ENCODE measurements at places on chromosomes 12 and 14. TPM values are rescaled to one million over a fixed set of nuclear protein-coding genes. Genes with fewer than 3 reads are reported as not detected.

GRCh38 chr14:100108042-100108825 is 43.0 kb downstream of the EVL start:
- H3K27me3 ChIP-seq: no peaks in the 10 kb centered on the region
- H3K4me3 ChIP-seq: no peak overlapping the region
- H3K27ac ChIP-seq: no peak overlapping the region
- peaks cover 3% of the 10 kb centered on the region for H3K4me1 ChIP-seq
- DNase-seq: peak; percentile 90

Gene CEBPE
- 0.11 TPM for total RNA-seq

DNA sequence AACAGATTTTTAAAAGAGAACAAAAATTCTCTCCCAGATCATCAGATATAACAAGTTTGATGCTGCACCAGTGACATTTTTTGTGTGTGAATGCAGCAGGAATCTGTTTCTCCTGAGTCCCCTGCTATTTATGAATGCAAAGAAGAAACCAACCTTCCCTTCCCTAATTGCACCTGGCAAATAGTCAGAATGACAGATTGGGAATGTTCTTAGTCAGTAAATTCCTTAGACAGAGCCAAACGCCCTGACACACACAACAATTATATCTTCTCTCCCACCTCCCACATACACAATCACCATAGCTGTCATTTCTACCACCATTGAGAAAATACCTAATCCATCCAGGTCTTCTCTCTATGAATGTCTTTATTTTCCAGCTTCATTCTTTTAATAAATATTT is 174.4 kb downstream of the ALG10B start:
- H3K27me3 ChIP-seq: no peaks in the 10 kb centered on the region
- H3K36me3 ChIP-seq: no peaks in the 10 kb centered on the region
- no peak overlapping the region for H3K4me3 ChIP-seq
- no peak overlapping the region for H3K27ac ChIP-seq
- no peak for DNase-seq

- no peaks in the 10 kb centered on the region for H3K27me3 ChIP-seq
- no peak overlapping the region for H3K27ac ChIP-seq
- H3K4me3 ChIP-seq: no peak overlapping the region
- no peaks in the 10 kb centered on the region for H3K4me1 ChIP-seq
- no peaks in the 10 kb centered on the region for H3K36me3 ChIP-seq
These were observed 73.8 kb downstream of the DIO3 start for GRCh38 chr14:101634850-101635748.

Gene AMIGO2
- total RNA-seq: 1.2 TPM

DNA sequence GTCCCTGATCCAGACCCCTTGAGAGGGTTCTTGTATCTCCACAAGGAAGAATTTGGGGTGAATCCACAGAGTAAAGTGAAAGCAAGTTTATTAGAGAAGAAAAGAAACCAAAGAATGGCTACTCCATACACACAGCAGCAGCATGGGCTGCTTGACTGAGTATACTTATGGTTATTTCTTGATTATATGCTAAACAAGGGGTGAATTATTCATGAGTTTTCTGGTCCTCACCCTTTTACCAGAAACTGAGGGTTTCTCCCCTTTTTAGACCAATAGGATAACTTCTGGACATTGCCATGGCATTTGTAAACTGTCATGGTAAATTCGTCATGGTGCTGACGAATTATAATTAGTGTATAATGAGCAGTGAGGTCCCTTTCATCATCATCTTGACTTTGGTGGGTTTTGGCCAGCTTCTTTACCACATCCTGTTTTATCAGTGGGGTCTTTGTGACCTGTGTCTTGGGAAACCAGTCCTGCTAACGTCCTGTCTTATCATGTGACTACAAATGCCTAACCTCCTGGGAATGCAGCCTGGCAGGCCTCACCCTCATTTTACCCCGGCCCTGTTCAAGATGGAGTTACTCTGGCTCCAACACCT is 121.9 kb downstream of the SPTSSA start:
- peaks cover 10% of the 10 kb centered on the region for H3K4me1 ChIP-seq
- DNase-seq: no peak
- no peak overlapping the region for H3K27ac ChIP-seq
- no peaks in the 10 kb centered on the region for H3K27me3 ChIP-seq

- H3K36me3 ChIP-seq: no peaks in the 10 kb centered on the region
- no peak overlapping the region for H3K4me3 ChIP-seq
- no peaks in the 10 kb centered on the region for H3K27me3 ChIP-seq
- DNase-seq: no peak
These were observed 3.5 kb downstream of the ALX1 start for GRCh38 chr12:85283560-85283959.

- H3K27ac ChIP-seq: no peak overlapping the region
- H3K27me3 ChIP-seq: no peaks in the 10 kb centered on the region
- no peak overlapping the region for H3K4me3 ChIP-seq
- no peaks in the 10 kb centered on the region for H3K4me1 ChIP-seq
- no peaks in the 10 kb centered on the region for H3K36me3 ChIP-seq
- peak; percentile 62 for DNase-seq
These were observed 11.2 kb downstream of the BCL2L14 start for GRCh38 chr12:12081836-12082497.

GRCh38 chr12:44889162-44889561 is 13.0 kb upstream of the NELL2 start:
- no peak overlapping the region for H3K4me3 ChIP-seq
- H3K27ac ChIP-seq: no peak overlapping the region
- no peaks in the 10 kb centered on the region for H3K27me3 ChIP-seq

DNA sequence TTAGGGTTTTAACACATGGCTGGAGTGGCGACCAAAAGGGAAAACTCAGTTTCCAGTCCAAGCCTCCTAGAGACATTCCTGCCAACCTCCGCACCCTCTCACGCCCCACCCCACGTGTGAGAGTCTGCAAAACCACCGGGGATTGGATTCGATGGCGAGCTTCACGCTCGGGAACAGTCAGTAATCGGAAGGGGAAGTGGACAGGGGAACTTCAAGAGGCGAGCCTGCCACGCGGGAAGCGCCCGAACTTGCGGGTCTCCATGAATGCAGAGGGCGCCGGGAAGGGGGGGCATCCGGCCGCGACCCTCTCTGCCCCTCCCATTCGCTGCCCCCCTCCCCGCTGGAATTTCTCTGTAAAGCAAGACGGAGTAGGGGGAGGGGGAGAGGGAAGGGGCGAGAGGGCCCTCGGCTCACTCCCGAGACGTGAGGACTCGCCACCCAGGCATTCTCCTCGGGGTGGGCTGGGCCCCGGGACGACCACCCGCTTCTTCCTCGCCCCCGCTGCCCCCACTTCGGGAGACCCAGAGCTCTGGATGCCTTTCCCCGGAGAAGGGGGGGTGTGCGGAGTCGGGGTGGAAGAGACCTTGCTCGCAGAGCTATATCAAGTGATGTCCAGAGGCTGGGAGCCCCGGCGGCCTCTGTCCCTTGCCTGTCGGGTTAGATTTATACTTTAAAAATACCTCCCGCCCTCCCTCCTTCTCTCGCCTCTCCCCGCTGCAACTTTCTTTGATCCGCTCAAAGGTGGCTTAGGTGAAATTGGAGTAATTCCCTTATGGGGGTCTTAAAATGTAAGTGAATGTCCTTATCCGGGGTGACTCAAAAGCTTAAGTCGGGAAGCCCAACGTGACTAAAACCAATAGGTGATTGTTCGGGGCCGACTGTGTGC is 2.5 kb upstream of the CCND2 start:
- peaks cover 6% of the 10 kb centered on the region for H3K27me3 ChIP-seq
- no peak overlapping the region for H3K27ac ChIP-seq
- H3K4me3 ChIP-seq: peak overlapping the region; percentile 67
- H3K4me1 ChIP-seq: peaks cover 44% of the 10 kb centered on the region
- H3K36me3 ChIP-seq: no peaks in the 10 kb centered on the region

DNA sequence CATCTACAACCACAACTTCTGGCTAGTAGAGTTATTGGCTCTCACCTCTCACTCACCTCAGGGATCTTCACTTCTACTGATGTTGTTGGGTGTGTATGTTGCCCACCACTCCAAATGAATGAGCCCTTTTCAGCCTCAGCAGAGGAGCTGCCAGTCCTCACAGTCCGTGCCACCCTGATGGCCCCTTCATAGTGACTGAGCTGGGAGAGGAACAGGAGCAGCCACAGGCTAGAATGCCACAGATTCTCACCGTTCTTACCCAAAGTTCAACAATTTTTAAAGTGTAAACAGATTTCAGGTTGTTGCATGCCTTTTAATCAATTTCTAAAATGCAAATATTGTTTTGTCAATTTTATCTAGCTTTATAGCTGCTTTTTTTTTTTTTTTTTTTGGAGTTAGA is 74.5 kb upstream of the DNM1L start:
- no peaks in the 10 kb centered on the region for H3K27me3 ChIP-seq
- DNase-seq: no peak
- no peaks in the 10 kb centered on the region for H3K4me1 ChIP-seq
- H3K27ac ChIP-seq: no peak overlapping the region
- no peaks in the 10 kb centered on the region for H3K36me3 ChIP-seq

Gene ACSM4
- not detected for total RNA-seq

Gene RFLNA
- total RNA-seq: not detected

GRCh38 chr12:125280482-125281377 is 215.5 kb downstream of the AACS start:
- H3K27me3 ChIP-seq: no peaks in the 10 kb centered on the region
- H3K36me3 ChIP-seq: no peaks in the 10 kb centered on the region
- H3K27ac ChIP-seq: no peak overlapping the region

- H3K4me3 ChIP-seq: no peak overlapping the region
- no peaks in the 10 kb centered on the region for H3K36me3 ChIP-seq
- DNase-seq: no peak
These were observed 32.7 kb upstream of the KLRF1 start for GRCh38 chr12:9794484-9795093.

Gene GUCY2C
- 0.48 TPM for total RNA-seq

Gene MGST1
- total RNA-seq: not detected

GRCh38 chr12:124394462-124395128 is 99.7 kb downstream of the RFLNA start:
- peak overlapping the region; percentile 97 for H3K27ac ChIP-seq
- H3K27me3 ChIP-seq: no peaks in the 10 kb centered on the region
- no peak for DNase-seq
- H3K4me3 ChIP-seq: no peak overlapping the region
- H3K36me3 ChIP-seq: no peaks in the 10 kb centered on the region
- H3K4me1 ChIP-seq: peaks cover 64% of the 10 kb centered on the region

- no peak for DNase-seq
- no peaks in the 10 kb centered on the region for H3K27me3 ChIP-seq
- no peaks in the 10 kb centered on the region for H3K36me3 ChIP-seq
- no peak overlapping the region for H3K4me3 ChIP-seq
- H3K27ac ChIP-seq: no peak overlapping the region
- no peaks in the 10 kb centered on the region for H3K4me1 ChIP-seq
These were observed 38.1 kb upstream of the CMKLR1 start for GRCh38 chr12:108377260-108377659.

Gene ABCC9
- not detected for total RNA-seq

- no peak for DNase-seq
- no peak overlapping the region for H3K4me3 ChIP-seq
- H3K27me3 ChIP-seq: no peaks in the 10 kb centered on the region
- H3K4me1 ChIP-seq: no peaks in the 10 kb centered on the region
- H3K27ac ChIP-seq: no peak overlapping the region
These were observed 50.7 kb downstream of the A2M start for GRCh38 chr12:9064815-9065606.

Gene INHBC
- not detected for total RNA-seq

DNA sequence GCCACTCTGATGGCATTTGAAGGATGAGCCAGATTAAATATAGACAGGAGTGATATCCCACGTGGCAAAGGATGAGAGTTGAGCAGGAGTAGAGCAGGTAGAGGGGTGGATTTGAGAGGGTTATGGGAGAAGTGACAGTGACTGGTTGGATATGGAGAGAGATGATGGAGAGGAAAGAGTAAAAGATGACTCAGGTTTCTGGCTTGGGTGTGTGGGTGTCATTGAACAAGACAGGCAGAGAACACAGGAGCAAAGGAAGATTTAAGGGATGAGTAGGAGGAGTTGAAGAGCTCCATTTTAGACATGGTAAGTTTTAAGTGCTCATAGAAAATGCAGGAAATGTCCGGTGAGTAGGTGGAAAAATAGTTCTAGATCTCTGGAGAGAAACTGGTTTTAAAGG is 136.9 kb downstream of the EGLN3 start:
- H3K4me1 ChIP-seq: peaks cover 3% of the 10 kb centered on the region
- DNase-seq: no peak
- H3K36me3 ChIP-seq: no peaks in the 10 kb centered on the region
- H3K4me3 ChIP-seq: no peak overlapping the region
- H3K27me3 ChIP-seq: no peaks in the 10 kb centered on the region

Gene ADCY4
- total RNA-seq: 0.69 TPM

Gene OR6C74
- total RNA-seq: not detected

DNA sequence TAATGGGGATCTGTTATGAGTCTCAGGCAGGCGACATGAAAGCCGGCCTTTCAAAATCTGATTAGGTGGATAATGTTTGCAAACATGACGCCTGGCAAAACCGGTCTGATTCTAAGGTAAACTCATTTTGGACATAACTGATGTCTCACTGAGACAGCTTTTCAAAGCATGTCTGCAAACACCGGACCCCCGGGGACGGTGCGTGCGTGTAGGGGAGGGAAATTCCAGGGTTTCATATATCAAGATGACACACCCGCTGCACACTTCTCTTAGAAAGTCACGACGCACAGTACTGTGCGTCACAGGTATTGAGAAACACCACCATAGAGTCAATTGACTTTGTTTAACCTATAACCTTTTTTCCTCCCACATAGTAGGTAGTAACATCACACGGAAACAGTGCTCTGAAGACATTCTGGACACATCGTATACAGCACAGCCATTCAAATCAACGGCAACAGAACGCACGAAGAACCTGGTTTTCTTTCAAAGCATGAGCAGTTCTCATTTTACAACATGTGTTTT is 43.9 kb upstream of the TESC start:
- no peak overlapping the region for H3K4me3 ChIP-seq
- no peaks in the 10 kb centered on the region for H3K27me3 ChIP-seq
- no peaks in the 10 kb centered on the region for H3K4me1 ChIP-seq

Gene VRTN
- not detected for total RNA-seq

Gene GPRC5D
- not detected for total RNA-seq

DNA sequence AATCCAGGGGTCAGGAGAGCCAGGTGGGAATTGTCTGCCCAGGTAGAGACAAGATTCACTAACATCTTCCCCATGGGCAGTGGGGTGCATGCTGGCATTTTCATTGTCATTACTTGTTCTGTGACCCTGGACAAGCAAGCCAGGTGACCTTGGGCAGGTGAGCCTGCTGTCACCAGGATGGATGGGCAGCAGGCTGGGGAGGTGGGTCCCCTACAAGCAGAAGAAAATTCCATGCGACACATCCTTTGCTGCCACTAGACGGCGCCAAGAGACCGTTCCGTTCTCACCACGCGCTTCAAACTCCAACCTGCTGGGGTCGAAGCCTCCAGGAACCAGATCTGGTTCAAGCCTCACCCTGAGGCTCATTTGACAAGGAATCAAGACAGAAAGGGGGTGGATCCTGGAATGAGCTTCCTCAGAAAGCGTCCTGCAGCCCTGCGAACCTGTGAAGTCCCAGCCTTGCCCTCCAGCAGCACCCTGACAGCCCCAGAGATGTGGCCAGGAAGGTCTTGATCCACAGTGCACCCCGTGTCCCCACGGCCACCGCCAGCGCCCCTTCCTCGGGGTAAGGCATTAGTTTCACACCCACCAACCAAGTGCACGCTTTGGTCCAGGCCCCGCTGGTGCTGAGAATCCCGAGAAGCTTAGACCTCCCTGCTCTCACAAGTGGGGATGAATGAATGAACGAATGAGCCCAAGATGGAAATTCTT is 3.2 kb upstream of the DYNC1H1 start:
- no peaks in the 10 kb centered on the region for H3K27me3 ChIP-seq
- peaks cover 28% of the 10 kb centered on the region for H3K4me1 ChIP-seq
- peak; percentile 95 for DNase-seq
- H3K4me3 ChIP-seq: no peak overlapping the region
- H3K27ac ChIP-seq: no peak overlapping the region

GRCh38 chr12:85676816-85677749 is 159.1 kb downstream of the RASSF9 start:
- no peak overlapping the region for H3K27ac ChIP-seq
- no peak for DNase-seq
- H3K36me3 ChIP-seq: no peaks in the 10 kb centered on the region

Measured in Karpas-422 (cell line).